ENCODE measurements at places on chromosomes 7 and 10.

- no peak for DNase-seq
Measured at GRCh38 chr7:82080254-82080927, 310.5 kb upstream of the HGF start.

- no peak for DNase-seq
Measured at GRCh38 chr7:155405399-155406318, 52.3 kb upstream of the EN2 start.

DNA sequence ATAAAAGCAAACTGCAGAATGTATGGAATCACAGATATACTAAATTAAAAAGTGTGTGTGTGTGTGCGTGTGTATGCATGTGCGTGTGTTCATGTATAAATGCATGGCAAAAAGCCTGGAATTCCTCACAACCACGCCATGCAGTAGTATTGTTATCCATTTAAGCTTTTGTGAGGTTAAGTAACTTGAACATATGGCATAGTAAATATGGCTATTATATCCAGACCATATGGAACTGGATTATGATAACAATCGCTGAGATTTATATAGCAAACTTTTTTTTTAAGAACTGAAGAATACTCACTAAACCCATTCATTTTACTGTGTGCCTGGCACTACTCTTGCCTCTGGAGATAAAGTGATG is 22.3 kb upstream of the NANOS1 start:
- no peak for DNase-seq

GRCh38 chr7:149595541-149595940 is 97.9 kb upstream of the ZNF746 start:
- DNase-seq, result no peak

DNA sequence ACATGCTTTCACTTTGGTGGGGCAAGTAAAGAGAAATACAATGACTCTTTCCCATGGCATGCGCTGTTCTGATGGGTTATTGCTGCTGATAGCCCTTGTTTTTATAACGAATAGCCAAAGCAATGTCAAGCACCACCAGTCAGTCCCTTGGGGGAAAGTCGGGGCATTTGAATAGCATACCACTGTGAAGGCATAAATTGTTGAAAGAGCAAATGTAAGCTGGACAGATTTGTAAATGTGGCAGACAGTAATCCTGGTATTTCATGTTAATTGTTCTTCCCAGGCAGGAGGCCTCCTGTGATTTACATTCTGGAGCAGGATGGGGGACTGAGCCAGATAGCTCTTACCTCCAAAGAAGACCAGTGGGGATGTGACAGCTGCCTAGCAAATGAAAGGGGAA is 293.3 kb downstream of the ADRA2A start:
- no peak for DNase-seq

GRCh38 chr7:137626469-137627067 is 220.2 kb downstream of the DGKI start:
- no peak for DNase-seq

GRCh38 chr7:26156451-26157420 is 4.7 kb downstream of the NFE2L3 start:
- DNase-seq, result no peak

DNA sequence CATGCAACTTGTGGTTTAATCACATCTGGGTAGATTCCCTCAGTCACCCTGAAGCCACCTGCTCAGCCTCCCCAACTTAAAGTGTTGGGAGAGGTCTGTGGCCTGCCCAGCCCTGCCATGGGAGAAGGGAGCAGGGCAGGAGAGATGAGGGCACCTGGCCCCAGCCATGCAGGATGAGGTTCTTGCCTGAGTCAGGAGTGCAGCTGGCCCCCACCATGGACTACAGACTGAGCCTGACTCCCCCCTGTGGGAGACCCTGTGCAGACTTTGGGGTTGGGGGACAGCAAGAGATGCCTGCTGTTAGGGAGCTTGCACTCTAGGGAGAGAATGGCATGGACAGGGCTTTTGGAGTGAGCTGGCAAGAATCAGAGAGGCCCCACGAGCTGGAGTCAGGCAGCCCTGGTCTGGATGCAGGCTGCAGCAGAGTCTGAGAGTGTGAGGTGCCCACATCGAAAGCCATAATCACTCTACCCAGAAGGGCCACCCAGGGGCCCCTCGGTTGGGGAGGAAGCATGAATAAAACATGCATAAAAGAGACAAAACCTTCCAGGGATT is 34.7 kb upstream of the DPYSL4 start:
- DNase-seq, result no peak

DNA sequence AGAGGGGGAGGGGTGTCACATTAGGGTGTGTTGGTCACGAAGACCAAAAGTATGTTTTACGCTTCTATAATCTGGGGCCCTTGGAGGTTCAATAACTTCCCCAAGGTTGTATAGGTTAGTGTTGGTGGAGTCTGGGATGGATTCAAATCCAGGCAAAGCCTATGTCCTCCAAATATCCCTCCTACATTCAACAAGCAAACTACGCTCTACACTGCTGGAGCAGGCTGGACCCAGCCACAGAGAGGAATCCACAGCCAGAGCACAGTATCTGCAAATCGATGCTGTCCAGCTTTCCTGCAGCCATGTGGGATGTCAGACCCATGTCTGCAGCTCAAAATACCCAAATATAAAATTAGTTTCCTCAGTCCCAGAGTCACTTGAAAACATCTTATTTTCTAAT is 198.0 kb downstream of the COBL start:
- no peak for DNase-seq

DNA sequence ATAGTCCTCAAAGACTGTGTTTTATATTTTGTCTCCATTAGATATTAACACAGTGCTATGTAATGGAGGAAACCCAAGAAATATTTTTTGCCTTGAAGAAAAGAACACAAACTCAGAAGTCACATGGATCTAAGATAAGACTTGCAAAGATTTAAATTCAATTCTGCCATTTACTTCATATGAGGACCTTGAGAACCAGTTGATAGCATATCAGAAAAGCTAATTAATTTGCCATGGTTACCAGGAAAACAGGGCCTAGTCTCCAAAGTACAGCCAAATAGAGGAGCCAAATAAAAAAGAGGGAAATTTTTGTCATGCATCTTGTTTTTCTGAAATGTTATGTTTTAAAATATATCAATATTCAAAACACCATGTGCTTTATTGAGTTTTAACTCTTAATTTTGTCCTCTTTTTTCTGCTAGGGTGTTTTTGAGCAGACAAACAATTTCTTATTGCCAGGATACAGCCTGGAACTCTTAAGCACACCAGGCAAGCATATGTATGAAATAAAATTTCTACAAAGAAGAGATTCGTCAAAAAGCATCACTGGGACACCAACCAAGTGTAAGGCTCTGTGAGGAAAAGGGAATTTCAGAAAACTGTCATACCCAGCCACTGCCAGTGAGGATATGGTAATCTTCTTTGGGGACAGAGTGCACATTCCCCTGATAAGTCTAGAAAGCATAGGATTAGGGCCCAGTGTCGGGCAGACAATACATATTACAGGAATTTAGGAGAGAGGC is 10.6 kb upstream of the TOMM7 start:
- DNase-seq, result no peak

GRCh38 chr10:43872644-43873043 is 224.0 kb upstream of the ZNF32 start:
- no peak for DNase-seq

DNA sequence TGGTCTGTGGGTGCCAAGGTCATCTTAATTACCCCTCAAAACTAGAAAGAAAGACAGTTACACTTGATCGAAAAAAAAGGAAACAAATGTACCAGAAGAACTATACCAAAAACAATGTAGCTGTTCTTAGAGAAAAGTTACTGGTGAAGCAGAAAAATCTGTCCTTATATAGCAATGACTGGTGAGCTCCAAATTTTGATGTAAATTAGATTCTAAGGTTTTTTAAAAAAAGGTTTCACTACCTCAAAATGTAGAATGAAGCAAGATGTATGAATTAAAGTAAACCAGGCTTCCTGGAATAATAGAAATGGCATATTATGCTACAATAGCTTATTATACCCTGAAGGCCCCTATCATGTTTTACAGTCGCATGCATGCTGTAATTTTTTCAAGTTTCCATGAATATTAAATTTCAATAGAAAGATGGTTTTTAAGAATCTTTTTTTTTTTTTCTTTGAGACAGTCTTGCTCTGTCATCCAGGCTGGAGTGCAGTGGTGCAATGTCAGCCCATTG is 28.4 kb upstream of the FKBP9 start:
- DNase-seq, result no peak

DNA sequence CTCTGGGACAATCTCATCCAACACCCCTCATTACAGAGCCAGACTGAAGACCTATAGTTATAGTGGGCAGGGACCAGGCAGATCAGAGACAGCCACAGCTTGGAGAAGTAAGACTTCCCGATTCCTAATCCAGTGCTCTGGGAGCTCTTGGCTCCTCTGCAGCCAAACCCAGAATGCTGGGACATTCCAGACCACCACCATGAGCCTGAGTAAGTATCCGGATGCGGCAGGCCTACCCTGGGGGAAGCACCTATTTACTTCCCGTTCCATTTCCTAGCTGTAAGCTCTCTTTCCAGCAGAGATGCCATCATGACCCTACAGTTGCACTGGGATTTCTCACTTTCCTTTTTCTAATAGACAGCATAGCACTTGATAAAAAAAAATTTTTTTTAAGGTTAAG is 16.4 kb downstream of the HIP1 start:
- DNase-seq, result no peak

GRCh38 chr10:79179164-79179956 is 110.6 kb downstream of the ZMIZ1 start:
- DNase-seq, result no peak

GRCh38 chr7:123846217-123846891 is 1.4 kb downstream of the HYAL4 start:
- DNase-seq, result no peak

DNA sequence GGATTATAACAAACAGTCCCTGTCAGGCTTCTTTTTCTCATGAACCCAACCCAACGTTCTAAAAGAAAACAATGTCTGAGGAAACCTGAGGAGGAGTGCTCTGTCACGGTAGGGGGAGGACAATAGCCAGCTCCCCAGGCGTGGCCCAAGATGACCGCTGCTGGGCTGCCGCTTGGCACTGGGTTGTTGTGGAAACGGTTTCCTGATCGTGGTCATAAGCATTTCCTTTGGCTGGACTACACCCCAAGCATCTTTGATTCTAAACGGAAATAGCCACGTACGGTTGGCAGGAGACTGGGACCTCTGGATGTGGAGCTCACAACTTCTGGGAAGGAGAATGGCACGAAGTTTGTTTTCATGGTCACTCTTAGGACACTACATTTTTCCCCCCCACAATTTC is 30.4 kb upstream of the DMBT1 start:
- no peak for DNase-seq

DNA sequence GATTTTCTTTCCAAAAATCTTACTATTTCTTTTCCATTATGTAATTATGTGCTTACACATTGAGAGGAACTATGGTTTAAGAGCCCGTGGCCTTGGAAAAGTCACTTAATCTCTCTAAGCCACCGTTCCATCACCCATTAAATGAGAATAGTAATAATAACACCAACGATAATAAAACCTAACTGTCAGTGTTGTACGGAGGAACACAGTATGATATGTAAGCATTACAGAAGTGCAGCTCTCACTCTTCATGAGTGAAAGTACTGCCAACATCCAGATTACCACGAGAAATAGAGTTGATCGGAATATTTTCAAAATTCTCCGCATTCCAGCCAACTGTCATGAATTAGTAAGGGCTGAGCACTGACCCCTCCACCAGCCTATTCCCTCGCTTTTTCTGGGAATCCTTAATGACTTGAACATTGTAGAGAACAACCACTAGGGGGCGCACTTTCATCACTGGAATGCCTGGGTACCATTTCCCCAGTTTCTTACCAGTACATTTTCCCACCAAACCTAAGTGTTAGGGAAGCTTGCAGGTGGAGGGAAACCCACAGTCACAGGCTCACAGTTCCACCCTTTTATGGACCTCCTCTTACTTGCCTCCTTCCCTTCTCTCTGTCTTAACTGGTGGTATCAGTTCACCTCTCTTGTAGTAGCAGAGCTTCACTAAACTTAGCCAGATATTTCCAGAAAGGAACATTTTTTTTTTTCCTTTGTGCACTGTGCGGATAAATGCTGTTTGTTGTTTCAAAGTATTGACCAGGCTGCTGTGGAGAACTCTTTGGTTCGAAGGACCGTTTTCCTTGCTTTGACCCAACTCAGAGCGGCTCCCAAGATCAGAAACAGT is 27.8 kb downstream of the NKX2-3 start:
- no peak for DNase-seq

DNA sequence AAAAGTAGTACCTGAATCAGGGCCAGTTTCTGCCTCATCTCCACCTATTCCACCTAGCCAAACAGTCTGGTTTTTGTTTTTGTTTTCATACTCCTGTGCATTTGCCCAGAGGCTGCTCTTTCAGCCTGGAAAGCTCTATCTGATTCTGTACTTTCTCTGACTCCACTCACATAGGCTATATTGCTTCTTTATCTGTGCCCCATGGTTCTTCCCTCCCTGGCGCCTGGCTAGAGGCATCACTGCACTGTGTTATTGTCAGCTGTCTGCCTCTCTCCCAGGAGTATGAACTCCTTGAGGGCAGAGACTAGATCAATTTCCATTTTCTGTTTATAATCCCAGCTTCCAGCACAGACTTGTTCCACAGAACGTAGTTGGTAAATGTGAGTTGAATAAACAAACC is 5.1 kb upstream of the LMOD2 start:
- DNase-seq, result no peak

DNA sequence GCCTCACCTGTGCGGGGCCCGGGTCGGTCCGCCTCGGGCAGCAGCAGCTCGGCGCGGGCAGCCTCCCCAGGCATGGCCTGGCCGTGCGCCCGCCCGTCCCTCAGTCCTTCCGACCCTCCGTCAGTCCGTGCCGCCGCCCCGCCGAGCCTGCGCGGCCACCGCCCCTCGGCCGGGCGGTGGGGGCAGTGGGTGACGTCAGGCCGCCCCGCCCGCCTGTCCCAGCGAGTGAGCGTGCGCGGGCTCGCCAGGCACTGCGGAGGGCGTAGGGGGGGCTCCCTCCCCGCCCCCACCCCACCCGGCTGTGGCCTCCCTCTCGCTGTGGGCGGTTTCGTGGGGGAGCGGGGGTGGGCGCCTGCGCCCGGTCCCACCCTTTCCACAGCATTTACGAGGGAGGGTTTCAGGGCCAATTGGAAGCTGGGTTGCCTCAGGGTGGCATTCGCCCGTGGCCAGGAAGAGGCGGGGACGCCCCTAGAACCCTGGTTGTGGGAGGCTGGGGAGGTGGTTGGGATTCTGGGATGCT is at the start of gene NACAD:
Gene NACAD, minus strand, starts transcription at position 149 of the 520 bp plus-strand sequence. Its CDS starts 75 bp downstream, at position 74.
- DNase-seq, result peak; percentile 20

GRCh38 chr7:88452646-88453045 is 146.0 kb upstream of the STEAP4 start:
- DNase-seq, result no peak

DNA sequence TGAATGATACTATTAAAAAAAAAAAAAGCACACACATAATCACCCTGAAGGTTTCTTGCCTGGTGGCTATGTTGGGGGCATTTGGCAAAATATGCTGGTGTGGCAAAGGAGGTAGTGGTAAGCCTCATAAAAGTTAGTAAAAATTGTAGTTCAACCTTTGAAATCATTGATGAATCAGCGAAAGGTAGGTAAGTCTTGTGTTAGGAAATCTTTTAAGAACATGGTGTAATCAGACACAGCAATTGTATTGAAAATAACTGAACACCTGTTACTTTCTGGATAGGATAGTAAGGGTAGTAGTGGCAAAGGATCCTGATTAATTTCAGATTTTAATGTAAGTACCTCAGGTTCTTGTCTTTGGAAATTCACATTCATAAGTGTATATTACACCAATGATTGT is 40.9 kb downstream of the CALML5 start:
- no peak for DNase-seq
